ENCODE measurements at places on chromosomes 3 and 15.

- no peak for DNase-seq
These were observed 569.1 kb downstream of the TBL1XR1 start for GRCh38 chr3:176628101-176628639.

DNA sequence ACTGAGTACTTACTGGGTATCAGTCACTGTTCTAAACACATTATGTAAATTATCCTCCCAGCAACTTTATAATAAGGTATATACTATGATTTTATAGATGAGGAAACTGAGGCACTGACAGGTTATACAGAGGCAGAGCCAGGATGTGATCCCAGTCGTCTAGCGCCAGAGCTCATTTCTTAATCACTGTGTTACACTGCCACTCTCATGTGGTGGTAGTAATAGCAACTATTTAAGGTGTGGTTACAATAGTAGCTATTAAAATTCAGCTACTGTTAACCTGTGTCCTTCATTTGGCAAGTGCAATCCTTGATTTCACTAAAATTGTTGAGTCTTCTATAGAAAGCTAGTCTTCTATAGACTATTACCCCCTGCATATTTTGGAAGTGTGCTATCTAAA is 43.1 kb upstream of the TRPC1 start:
- no peak for DNase-seq

DNA sequence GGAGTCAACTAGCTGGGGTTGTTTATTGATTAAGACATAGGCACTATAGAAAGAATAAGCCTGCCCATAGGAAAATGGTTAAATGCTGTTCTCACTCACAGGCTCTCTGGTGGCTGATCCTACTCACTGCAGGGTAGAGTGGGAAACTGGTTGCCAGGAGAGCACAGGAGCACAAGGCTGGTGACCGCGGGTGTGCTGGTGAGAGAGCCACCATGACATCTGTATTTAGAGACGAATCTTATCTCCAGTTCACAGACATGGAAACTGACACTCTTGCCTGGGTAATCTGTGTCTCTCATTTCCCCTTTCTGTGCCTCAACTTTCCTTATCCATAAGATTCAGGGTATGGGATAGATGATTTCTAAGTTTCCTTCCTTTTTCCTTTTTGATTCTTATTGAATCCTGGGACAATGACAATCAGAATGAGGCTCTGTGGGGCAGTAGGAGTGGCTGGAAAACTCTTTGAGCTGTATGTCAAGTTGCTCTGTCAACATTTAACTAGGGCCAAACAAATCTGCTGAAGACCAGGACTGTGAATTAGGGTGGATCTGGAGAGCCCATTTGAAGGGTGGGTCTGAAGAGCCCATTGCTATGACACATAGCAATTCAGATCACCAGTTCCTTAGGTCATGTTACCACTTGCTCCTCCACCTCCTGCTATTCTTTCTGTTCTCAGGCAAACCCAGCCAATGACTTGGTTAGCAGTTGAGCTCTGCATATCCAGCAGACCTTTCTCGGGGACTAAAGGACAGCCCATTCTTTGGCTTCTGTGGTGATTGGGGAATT is 286.1 kb upstream of the TBL1XR1 start:
- no peak for DNase-seq

DNA sequence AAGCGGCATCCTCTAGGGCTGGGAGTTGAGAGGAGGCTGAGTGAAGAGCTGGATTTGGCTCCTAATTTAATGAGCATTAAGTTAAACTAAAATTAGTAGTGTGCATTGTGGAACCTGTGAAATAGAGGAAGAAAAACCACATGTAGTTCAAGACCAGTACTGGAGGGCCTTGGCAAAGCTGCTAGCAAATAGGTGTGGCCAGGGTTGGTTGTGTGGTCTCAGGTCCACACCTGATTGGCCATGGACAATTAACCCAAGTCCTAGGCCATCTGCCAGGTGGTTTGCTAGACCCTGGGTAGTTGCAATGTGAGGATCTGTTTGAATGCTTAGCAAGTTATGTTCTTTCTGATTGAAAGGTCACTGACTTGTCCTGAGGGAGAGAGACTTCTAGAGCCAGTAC is 275.5 kb downstream of the PDCD6IP start:
- DNase-seq: no peak

GRCh38 chr3:46866720-46867549 is 3.7 kb upstream of the MYL3 start:
- no peak for DNase-seq

- DNase-seq: no peak
These were observed 126.0 kb upstream of the MITF start for GRCh38 chr3:69613286-69613685.

GRCh38 chr15:56241374-56242105 is 2.1 kb downstream of the RFX7 start:
- DNase-seq: no peak

DNA sequence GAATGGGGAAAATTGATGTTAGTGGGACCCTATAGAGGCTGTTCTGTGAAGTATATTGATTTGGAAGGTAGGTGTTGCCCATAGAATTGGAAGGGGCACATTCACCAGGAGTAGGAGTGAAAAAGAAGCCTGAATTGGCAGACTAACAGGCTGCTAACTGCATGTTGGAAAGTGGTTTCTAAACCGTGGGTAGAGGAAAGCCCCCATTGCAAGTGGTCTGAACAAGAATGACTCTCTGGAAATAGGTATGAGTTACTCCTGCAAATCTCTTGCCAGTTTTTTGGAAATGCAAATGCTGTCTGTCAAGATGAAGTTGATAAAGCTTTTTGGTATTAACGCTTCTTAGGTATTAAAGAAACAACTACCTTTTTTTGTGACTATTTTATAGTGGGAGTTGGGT is 3.5 kb downstream of the UBE2E1 start:
- no peak for DNase-seq

- DNase-seq: no peak
These were observed 40.9 kb upstream of the NR2C2 start for GRCh38 chr3:14906355-14906971.

GRCh38 chr3:60935709-60936108 is 315.5 kb downstream of the FHIT start:
- DNase-seq: no peak
